ENCODE measurements at places on chromosomes 6 and 20.

GRCh38 chr6:135170238-135170637 lies 10.9 kb upstream of the MYB start:
- no peak for DNase-seq

GRCh38 chr6:147109707-147110106 lies 94.5 kb upstream of the STXBP5 start:
- no peak for DNase-seq

DNA sequence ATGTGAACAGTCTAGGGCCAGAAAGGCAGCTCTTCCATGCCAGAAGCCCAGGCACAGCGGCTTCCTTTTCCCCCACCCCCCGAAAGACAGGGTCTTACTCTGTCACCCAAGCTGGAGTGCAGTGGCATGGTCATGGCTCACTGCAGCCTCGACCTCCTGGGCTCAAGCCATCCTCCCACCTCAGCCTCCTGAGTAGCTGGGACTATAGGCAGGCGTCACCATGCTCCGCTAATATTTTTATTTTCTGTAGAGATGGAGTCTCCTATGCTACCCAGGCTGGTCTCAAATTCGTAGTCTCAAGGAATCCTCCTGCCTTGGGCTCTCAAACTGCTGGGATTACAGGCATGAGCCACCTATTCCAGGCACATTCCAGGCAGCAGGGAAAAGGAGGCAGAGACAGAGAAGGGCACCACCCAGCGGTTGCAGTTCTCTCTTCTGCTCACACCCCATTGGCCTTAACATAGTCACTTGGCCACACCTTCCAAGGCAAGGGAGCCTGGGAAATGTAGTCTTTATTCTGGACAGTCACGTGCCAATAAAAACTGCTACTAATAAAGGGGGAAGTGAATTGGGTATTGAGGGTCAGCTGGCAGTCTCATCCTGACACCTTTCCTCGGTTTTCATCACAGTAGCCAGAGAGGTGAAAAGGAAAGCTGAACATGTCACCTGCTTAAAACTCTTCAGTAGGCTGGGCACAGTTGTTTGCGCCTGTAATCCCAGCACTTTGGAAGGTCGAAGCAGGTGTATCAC lies 205.9 kb downstream of the ZMYND8 start:
- DNase-seq = no peak

GRCh38 chr6:3820563-3820962 lies 28.6 kb upstream of the FAM50B start:
- no peak for DNase-seq

- no peak for DNase-seq
Observed at GRCh38 chr6:138931660-138932059, 56.4 kb downstream of the REPS1 start.

Data from stimulated activated CD8-positive, alpha-beta memory T cell treated with anti-CD3 and anti-CD28 coated beads, Interleukin-4, amount 100 ng/mL, for 1 hour (primary cell).